ENCODE measurements at places on chromosomes 12 and 14. TPM values are rescaled to one million over a fixed set of nuclear protein-coding genes. Genes with fewer than 3 reads are reported as not detected.
A peak's percentile ranks its signal among the peaks of the same experiment; 100 is the strongest.

The ALDH1L2 gene
- total RNA-seq, result 1.2 TPM

The TGM1 gene
- 0.21 TPM for total RNA-seq

The NINJ2 gene
- total RNA-seq, result 2.6 TPM

- no peak for DNase-seq
These were observed 392.7 kb downstream of the RPS29 start for GRCh38 chr14:49193332-49194065.

GRCh38 chr14:25843481-25844470 is 754.1 kb downstream of the NOVA1 start:
- no peak for DNase-seq

The ZNF385A gene
- total RNA-seq, result 3.5 TPM

The HPD gene
- total RNA-seq, result 0.80 TPM

DNA sequence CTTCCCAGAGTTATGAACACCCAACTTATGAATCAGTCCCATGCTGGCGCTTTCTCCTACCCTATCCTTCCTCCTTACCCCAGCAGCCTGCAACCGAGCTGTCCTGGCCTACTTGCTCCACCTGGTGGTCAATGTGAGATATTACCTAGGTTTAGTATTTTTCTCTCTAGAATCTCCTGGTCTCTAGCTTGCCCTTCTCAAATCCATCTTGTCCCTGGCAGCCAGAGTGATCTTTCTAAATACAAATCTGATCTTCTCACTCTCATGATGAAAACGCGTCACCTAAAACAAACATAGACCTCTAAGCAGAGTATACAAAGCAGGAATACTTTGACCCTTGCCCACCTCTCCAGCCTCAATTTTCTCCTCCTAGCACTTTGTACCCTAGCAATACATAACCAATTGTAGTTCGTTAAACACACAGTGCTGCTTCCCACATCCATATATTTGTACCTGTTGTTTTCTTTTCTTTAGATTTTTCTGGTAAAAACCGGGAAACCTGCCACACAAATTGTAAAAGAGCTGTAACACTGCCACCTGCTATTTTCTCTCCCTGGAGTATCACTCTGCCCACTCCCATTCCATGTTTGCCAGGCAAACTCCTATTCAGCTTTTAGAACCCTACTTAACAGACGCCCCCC is 20.0 kb upstream of the TCP11L2 start:
- DNase-seq, result peak; percentile 72

The ENO2 gene
- 59.0 TPM for total RNA-seq

DNA sequence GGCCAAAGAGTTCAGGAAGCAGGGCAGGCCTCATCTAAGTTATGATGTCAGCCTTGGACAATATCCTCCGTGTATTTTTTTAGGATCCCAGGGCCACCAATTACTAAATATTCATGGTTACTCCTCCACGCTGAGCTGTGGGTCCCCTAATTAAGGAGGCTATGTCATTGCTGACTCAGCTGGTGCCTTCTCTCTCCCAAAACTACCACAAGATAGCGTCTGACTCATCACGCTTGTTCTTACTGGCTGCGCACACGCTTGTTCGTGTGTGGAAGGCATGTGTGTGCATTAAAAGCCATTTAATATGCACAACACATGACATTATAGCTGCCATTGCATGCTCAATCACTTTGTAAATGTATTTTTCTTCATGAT is 78.3 kb downstream of the GSC start:
- DNase-seq, result no peak

DNA sequence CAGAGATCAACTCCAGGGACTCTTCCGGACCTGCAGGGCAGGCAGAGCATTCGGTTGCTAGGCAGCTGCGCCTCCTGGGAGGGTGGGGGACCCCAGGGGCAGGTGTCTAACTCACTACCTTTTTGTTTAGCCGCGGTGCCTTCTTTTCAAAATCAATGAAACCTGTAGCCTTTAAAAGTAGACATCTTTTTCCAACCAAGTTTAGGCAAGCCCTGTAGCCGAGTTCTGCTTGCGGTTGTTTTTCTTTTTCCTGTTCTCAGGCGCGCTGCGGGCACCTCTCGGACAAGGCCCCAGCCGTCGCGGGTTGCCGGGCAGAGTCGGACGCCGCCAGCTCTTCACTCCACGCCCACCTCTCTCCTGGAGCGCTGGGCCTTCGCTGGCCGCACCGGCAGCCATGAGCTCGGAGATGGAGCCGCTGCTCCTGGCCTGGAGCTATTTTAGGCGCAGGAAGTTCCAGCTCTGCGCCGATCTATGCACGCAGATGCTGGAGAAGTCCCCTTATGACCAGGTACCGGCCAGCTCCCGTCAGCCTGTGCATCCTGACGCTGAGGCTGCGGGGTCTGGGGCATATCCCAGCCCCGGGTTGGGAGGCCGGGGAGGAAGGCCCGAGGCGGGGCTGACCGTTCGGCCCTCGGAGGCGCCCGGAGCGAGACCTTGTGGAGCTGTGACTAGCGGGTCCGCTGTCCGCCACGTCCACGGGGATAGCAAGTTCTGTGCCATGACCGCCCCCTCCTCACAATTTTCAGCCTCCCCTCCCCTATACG is at the start of gene TTC8:
TSS of gene TTC8 (plus strand) at position 338 of the 764 bp plus-strand sequence. CDS start at position 395, 57 bp downstream.
- DNase-seq, result peak; percentile 89

The CCDC196 gene
- total RNA-seq, result not detected

- no peak for DNase-seq
These were observed 10.4 kb downstream of the LTBR start for GRCh38 chr12:6394398-6394797.

The SMCO2 gene
- not detected for total RNA-seq

The CNTN1 gene
- 2.9 TPM for total RNA-seq

The AICDA gene
- total RNA-seq, result not detected

All from H7 (cell line).